ENCODE measurements at places on chromosomes 1 and 21.

DNA sequence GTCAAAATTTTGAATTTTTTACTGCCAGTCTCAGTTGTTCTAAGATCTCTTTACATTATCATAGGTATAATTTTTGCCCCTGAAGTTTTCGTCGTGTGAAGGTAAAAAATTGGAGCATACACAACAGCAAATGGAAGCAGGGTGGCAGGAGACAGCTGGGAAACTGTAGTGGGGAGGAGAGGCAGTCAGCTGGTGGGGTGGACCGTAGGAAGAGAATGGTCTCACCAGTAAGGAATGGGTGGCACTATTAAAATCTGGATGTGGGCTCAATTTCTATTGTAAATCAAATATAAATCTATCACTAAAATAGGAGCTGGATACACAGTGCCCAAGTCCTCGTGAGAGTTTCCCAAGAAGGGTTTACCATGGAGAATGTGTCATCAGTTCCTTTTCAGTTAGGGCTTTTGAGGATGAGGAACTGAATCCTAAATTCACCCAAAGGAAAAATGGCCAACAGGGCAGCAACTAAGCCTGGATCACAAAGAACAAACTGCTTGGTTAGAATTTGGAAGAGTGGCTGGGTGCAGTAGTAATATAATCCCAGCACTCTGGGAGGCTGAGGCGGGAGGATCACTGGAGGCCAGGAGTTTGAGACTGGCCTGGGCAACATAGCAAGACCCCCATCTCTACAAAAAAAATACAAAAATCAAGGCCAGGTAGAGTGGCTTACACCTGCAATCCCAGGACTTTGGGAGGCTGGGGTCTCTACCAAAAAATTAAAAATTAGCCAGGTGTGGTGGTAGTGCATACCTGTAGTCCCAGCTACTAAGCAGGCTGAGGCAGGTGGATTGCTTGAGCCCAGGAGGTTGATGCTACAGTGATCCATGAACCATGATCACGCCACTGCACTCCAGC lies 10.5 kb upstream of the IRF2BP2 start:
- no peak for DNase-seq

GRCh38 chr1:14873677-14874076 lies 275.2 kb downstream of the KAZN start:
- no peak for DNase-seq

- peak; percentile 75 for DNase-seq
These were observed 842 bp upstream of the GCSAML start for GRCh38 chr1:247548092-247548491.

- DNase-seq: peak; percentile 15
These were observed 13.6 kb downstream of the GRIK3 start for GRCh38 chr1:37020653-37021277.

- no peak for DNase-seq
These were observed 568.9 kb upstream of the ADGRL4 start for GRCh38 chr1:79575424-79575823.

- DNase-seq: no peak
These were observed 217.8 kb upstream of the HOOK1 start for GRCh38 chr1:59596956-59597355.

DNA sequence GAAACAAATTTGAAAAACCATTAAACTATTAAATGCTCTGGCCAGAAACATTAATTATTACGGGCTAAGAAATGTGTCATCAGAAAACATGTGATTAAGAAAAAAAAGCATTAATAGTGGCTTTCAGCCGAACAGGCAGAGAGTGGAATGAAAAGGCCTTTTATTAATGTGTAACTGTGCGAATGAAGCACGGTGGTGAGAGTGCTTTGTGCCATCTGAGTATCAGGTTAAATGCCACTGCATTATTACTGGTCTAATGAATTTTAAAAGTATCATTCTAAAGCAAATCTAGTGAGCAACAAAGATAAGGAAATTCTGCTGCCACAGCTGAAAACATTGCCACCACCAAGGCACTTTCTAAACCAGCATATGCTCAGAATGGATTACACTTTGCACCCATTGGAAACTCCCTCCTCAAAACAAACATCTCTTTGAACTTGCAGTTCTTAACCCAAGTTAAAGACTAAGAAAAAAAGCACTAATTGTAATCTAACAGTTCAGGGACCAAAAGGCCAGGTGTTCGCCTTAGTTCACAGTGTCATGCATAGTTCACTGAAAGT lies 30.0 kb upstream of the SSX2IP start:
- no peak for DNase-seq

- DNase-seq: no peak
These were observed 79.1 kb downstream of the GABPA start for GRCh38 chr21:25813917-25814316.

GRCh38 chr1:175935566-175936115 lies 192.2 kb upstream of the TNR start:
- no peak for DNase-seq

DNA sequence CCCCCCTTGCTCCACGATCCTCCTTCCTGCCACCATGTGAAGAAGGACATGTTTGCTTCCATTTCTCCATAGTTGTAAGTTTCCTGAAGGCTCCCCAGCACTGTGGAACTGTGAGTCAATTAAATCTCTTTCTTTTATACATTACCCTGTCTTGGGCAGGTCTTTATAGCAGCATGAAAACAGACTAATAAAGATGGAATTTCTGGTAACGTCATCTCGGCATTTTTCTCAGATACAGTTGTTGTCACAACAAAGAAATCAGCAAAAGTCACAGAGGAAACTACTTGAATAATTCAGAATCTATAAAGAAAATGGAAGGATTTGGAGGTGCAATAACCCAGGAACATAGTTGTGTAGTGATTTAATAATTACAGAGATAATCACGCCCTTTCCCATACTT lies 4.4 kb downstream of the APCS start:
- DNase-seq: no peak

DNA sequence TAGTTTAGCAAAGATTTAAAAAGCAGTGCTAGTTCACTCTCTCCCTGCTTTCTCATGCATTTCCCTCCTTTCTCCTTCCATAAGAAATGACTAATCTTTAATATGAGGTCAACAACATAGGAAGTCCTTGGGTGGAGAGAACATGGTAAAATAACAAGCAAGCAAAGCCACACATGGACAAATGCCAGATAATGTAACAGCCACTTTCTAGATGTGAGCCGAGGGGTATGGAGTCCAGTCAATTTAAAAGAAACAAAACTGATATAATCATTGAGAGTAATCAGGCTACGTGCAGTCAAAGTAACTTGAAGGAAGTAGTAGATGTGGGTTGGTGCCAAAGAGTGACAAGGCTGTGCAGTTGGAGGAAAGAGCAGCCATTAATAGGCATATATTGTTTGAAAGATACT lies 69.6 kb downstream of the DUSP10 start:
- no peak for DNase-seq

DNA sequence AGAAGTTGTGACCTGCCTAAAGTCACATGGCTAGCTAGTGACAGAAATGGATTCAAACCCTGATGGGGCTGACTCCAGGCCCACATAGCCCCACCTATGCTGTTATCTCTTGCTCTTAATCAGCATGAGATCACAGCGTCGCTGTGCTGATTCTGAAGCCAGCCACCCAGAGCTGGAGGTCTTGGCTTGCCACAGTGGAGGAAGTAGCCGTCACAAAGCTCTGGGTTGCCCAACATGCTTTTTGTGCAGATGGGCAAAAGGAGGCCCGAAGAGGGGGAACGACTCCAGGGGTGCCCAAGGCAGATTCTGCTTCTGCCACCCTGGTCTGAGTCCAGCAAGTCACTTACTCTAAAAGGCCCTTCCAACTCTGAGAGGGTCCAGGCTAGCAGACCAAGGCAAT lies 14.7 kb upstream of the MFSD2A start:
- DNase-seq: no peak

DNA sequence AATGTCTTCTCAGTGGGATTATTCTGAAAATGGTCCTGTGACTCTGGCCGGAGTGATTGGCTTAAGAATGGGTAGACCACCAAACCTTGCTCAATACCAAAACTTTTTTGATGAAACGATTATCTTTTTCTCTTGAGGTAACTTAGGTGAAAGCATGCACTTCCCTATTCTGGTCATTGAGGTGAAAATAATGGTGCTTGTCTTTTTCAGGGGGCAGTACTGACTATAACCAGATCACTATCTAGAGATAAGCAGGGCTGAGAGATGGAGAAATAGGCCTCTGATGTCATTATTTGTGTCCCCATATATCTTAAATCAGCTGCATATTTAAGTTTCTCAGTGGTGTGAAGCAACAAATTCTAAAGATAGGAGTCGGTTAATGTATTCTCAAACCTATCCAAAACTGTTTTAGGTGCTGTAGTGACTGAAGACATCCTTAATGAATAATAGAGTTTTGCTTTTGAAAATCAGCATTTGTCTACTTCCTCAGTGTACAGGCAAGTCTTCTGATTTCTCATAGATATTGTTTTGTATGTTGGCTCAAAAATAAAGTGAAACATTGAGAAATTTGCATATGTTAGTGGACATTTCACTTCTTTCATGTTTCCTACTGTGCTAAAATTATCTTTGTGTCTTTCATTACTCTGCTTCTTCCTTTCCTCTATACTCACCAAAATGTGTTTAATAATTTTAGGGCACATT lies 735.3 kb upstream of the ADGRL4 start:
- DNase-seq: no peak

DNA sequence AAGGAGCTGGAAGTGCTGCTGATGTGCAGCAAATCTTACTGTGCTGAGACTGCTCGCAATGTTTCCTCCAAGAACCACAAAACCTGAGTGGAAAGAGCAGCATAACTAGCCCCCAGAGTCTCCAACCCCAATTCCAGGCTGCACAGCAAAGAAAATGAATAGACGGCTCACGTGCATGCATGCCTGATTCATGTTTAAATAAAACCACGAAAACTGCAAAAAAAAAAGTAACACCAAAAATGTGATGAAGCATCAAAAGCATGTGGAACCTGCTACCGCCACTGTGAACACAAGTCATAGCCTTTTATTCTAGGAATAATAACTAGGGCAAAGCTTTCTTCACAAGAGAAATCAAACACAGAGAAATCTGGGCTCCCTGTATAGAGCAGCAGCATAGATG lies 9.6 kb upstream of the TRNP1 start:
- DNase-seq: no peak

DNA sequence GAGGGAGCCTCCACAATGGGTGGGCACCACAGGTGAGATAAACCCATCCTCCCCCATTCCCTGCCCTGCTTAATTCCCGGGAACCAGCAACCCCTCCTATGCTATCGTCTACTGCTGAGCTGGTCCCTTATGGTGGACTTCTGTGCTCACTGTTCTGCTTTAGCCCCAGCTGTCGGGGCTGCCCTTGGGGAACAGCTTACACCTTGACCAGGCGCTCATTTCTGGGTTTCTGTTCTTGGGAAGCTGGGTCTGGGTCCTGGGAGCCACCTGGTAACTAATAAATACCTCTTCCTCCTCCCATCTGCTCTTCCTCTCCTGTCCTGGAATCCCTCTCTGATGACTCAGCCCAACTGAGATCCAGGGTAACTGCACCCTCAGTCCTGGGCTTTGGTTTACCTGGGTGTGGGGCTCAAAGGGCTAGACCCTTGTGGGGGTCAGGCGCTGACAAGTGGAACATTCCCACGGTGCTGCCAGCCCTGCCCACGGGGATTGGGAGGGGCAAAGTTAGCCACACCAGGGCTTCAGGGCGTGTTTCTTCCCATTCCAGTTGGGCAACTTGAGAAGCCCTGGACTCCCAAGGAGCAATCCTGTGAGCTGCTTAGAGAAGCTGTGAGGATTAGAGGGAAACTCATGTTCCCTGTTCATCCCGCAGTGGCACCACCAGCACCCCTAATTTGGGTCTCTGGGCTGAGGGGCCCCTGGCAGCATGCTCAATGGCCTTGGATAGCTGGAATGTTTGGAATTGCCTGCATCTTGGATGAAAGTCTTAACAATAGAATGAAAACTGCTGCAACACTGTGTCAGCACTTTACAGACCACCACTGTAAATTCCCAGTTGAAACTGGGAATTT lies 1.6 kb downstream of the PCAT6 start:
- no peak for DNase-seq

GRCh38 chr1:177567393-177567792 lies 396.6 kb downstream of the BRINP2 start:
- DNase-seq: peak; percentile 25

GRCh38 chr1:20413136-20413775 lies 72.8 kb downstream of the CAMK2N1 start:
- DNase-seq: no peak

- no peak for DNase-seq
These were observed 244.9 kb upstream of the NRIP1 start for GRCh38 chr21:15309721-15310120.

DNA sequence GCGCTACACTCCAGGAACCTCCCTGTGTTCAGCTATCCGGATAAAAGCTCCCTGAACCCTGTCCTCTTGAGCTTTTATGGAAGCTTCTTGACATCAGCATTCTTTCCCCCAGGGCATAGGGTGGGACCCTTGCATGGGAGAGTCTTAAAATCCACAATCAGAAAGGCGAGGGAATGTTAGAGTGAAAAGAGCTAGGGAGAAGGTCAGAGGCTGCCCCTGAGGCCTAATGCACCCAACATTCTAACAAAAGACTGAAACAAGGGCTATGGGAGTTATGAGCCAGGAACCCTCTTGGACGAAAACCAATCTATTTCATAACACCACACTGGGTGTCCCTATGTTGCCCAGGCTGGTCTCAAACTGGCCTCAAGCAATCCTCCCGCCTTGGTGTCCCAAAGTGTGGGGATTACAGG lies 36.7 kb downstream of the NEK2 start:
- DNase-seq: no peak

DNA sequence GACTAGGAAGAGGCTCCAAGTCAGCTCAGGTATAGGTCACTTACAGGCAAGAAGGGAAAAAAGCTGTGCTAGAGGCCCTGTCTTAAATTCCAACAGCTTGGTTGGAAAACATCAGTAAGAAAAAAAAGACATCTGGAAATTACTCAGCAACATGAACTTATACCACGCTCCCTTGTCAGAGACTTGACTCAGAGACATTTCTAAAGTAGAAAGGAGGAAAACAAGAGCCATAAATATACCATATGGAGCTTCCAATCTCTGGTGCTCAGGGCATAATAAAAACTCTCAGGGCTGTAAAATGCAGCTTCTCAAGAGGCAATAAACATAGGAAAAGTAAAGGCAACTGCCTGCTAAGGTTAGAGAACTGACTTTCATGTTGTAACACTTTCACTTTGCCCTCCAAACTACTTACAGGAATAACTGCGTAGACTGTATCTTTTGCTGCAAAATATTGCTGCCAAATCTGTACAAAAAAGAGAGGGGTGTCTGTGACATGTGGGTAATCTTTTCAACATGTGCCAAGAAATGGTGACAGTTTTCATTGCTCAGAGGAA lies 14.7 kb downstream of the ATPAF1 start:
- peak; percentile 39 for DNase-seq

GRCh38 chr1:224203243-224204016 lies 20.4 kb downstream of the DEGS1 start:
- DNase-seq: no peak

- DNase-seq: peak; percentile 87
These were observed at the start of gene ZNF644 for GRCh38 chr1:91021686-91022517. Gene ZNF644, minus strand, starts transcription at chr1:91022035. Its CDS starts 39,682 bp downstream, at chr1:90982353.

DNA sequence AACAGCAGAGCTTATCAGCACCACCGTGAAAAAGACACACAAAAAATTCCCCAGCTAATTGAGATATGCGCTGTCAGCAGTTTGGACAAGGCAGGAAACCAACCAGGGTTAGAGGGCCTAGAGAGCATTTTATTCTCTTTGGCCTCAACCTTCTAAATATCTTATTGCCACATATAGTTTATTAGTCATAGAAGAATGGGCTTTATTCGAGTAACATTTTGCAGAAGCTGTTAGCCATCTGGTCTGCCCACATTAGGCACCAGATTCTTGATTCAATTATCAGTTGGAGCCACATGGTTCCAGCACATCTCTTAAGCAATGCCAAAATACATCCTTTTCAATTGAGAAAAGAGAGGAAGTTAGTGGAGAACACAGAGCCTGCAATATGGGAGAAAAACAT lies 109.9 kb upstream of the CXADR start:
- DNase-seq: no peak
